Urothelium cell line (cell line): ENCODE measurements at places on chromosomes 16 and 17.
A peak's percentile ranks its signal among the peaks of the same experiment; 100 is the strongest.

- DNase-seq, result no peak
Measured at GRCh38 chr16:22710326-22710725, 103.6 kb upstream of the HS3ST2 start.

- no peak for DNase-seq
Measured at GRCh38 chr16:72427051-72427782, 255.3 kb upstream of the PMFBP1 start.

GRCh38 chr17:40486522-40487370 is 14.7 kb downstream of the TNS4 start:
- DNase-seq, result peak; percentile 56

DNA sequence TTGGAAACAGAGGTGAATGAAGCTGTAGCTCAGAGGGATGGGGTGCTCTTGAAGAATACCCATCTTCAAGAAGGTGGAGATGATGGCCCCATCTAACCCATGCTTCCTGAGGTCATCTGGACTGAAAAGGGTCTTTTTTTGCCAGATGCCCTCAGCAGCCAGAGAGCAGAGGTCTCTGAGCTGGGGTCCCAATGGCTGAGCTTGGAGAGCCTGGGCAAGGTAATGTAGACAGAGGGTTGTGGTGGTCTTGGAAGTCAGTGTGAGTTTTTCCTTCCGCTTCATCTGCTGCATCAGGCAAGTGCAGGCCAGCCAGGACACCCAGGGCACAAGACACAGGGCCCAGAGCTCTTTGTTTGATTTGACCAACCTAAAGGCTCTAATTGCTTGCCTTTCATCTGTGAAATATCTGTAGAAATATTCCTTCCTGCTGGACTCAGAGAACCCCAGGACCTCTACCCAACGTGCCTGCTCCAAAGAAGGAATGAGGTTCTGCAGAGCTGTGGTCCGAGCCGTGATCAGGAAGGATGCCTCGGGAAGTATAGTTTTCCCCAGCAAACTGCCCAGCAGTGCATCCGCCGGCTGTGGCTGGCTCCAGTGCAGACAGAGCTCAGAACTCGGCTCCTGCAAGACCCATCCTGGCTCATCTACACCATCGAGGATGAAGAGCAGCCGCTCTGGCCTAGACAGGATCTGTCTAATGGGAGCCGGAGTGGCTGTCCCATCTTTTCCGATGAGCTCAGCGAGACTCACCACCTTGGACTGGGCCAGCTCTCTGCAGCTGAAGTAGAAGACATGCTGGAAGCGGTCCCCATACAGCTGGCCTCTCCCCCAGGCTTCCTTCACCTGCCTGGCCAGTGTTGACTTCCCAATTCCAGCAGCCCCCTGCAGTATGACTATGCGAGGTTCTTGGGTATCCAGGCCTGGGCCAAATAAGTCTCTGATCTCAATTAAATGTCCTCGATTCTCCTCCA is 25.2 kb downstream of the NLRP1 start:
- peak; percentile 0 for DNase-seq

GRCh38 chr16:7763111-7763510 is 430.5 kb downstream of the RBFOX1 start:
- DNase-seq, result peak; percentile 21

- no peak for DNase-seq
Measured at GRCh38 chr16:56800355-56800754, 64.7 kb upstream of the SLC12A3 start.

DNA sequence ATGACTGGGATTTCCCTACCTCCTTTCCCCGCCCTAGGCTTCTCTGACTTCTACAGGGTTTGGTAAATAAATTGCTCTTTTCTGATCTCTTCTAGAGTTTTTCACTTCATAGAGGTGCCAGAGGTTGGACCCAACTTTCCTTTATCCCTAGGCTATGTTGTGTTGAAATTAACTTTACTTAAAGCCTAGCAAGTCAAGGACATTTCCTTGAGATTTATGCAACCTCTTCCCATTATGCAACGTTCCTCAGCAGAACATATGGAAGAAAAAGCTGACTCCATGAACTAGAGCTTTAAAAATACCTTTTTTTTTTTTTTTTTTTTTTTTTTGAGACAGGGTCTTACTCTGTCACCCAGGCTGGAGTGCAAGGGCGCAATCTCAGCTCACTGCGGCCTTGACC is 15.5 kb downstream of the MPO start:
- DNase-seq, result no peak

GRCh38 chr17:64103391-64104364 is 26.3 kb downstream of the ERN1 start:
- DNase-seq, result peak; percentile 86

DNA sequence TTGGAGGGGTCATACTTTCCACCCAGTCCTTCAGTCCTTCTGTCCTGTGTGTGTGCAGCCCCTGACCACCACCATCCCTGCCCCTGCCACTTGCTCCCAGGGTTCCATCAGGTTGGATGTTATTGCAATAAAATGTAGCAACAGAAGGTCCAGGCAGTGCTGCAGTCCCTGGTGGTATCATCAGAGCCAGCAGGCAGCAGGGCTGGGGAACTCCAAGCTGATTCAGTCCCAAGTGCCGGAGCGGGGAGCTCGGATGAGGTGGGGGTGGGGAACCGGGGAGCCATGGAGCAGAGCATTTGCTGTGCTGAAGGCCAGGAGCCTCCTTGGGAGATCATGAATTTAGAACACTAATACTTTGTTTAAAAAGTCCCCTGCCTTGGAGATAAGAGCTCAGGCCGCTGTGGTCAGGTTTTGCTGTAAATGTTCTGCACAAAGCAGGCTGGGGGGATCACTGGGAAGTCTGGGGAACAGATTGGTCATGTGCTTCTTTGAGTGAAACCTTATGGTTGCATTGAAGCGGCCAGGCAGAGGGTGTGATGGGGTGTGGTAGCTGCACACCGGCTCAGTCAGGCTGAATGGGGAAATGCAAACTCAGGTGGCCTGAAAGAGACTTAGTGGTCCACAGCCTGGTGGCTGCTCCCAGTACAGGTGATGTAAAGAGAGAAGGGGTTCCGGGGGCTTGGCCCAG is 225.9 kb downstream of the SEC14L1 start:
- no peak for DNase-seq

- DNase-seq, result no peak
Measured at GRCh38 chr17:65323049-65323448, 185.9 kb downstream of the RGS9 start.

- DNase-seq, result no peak
Measured at GRCh38 chr17:38716368-38717005, 11.4 kb downstream of the MLLT6 start.

DNA sequence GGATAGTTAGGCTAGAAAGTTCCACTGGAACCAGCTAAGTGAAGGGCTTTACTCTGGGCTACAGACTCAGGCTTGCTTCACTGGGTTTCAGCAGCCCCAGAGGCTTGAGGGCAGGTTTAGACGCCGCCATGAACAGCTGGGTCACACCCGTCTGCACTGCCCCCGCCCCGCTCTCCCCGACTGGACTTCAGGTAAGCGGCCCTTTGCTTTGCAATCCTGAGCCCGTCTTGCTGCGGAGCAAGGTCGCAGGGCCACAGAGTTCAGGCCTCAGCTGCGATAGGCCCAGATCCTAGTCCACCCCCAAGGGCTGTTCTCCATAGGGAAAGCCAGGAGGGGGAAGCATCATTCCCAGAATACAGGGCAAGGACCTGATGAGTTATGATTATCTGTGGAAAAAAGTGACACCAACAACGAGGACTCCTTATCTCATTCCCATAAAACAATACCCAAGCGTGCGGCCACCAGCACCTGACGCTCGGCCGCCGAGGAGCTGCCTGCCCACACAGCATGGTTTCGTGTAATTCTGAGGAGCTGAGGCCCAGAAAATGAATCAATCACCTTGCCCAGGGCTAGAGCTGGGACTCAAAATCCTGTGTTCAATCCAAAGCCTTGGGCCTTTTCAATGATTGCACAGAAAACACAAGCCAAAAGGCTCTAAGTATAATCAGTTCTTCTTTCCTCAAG is 20.4 kb downstream of the MEAK7 start:
- no peak for DNase-seq

DNA sequence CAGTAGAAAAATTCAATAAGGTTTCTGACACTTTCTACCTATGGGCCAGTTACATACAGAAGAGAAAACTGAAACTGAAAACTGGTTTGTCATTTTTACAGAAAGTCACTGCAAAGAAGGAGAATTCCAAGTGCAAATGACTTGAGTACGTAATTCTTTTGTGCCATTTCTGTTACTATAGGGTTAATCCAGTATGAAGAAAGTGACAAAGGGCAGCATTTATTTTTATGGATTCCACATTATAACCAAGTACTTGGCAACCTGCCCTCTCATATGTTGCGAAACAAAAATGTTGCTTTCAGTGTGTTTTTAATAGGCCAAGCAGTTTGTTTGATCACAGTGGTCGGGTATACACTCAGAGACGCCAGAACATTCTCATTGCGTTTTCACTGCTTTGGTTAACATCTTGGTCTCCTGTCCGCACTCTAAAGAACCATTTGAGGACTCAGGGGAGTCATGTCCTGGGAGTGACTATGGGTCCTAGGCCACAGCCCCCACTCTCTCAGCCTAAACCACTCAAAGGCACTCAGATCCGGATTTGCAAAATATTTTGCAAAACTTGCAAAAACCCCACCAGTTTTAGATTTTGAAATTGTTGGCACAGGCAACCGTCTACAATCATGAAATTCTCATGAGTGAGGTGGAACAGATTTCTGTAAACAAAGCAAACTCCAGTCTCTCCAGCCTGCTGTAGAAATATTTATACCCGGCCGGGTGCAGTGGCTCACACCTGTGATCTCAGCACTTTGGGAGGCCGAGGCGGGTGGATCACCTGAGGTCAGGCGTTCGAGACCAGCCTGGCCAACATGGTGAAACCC is 15.4 kb upstream of the HELZ start:
- no peak for DNase-seq

GRCh38 chr17:45411348-45412105 is 21.1 kb downstream of the ARHGAP27 start:
- DNase-seq, result no peak

DNA sequence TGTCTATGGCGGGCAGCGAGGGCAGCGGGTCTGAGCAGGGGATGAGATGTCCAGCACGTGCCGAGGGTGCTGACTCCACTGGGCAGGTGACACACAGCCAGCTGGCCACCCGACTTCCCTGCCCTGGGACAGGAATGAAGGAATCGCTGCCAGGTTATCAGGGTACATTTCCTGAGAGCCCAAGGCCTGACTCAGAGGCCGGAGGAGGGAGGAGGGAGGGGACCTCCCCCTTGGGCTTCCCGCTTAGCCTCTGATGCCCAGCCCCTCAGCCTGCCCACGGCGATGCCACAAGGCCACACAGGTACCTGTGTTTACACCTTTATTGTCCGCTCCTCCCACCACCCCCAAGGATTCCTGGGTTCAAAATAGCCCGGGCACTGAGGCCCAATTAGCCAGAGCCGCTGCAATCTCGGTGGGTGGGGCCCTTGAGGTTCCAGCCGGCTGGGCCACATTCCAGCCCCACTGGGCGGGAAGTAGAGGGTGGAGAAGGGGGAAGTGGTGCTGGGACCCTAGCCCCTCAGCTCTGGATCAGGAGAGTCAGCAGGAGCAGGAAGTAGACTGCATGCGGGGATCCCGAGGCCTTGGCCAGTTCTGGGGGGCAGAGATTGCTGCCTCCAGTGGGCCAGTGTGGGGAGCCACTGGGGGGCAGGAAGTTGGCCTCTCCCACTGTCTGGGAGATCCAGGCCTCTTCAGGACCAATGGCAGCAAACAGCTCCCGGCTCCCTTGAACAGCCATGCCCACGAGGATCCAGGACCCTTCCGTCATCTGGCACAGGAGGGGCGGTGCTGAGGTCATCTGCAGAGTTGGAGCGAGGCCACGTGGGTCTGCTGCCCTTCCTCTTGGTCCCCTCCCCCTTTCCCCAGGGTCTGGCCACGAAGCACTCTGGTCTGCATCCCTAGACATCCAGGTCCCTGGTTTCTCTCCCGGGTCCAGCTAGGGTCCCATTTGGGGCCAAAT is 3.4 kb upstream of the PRSS8 start:
- DNase-seq, result peak; percentile 76

DNA sequence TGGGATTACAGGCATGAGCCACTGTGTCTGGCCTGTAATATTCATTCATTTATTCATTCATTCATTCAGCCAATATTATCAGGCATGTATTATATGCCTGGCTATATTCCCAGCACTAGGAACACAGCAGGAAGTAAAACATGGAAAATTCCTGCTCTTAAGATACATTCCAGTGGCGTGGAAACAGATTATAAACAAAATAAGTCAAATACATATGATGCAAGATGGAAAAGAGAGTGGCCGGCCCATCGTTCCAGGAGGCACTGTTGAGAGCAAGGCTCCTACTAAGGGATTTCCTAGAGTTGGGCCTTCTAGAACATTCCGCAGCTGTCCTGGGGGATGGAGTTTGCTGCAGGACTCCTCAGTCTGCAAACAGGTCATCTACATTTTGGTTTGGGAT is 17.7 kb downstream of the ADCY9 start:
- DNase-seq, result no peak

- no peak for DNase-seq
Measured at GRCh38 chr16:13517841-13518240, 402.1 kb upstream of the ERCC4 start.

DNA sequence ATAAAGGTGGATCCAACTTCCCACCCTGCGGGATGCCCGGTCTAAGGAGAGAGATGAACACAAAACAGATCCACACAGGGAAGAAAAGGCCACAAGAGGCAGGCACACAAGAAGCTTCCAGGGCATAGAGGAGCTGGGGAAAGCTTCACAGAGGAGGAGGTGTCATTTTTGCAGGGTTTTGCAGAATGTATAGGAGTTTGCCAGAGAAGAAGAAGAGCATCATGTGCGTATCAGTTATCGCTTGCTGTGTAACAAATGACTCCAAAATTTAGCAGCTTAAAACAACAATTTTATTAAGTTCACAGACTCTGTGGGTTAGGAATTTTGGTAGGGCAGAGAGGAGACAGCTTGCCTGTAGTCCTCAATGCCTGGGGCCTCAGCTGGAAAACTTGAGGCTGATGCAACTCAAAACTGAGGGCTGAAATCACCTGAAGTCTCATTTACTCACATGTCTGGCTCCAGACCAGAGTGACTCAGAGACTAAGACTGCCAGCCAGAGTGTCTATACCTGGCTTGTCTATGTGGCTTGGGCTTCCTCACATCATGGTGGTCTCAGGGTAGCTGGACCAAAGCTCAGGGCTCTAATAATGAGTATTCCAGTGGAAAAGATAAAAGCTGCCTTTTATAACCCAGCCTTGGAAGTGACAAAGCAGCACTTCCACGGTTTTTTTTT is 33.9 kb upstream of the ZNF423 start:
- no peak for DNase-seq

- DNase-seq, result peak; percentile 60
Measured at GRCh38 chr16:11682655-11683096, 14.4 kb downstream of the SNN start.

GRCh38 chr17:17684906-17685774 is 3.9 kb downstream of the RAI1 start:
- no peak for DNase-seq
